ENCODE measurements at places on chromosomes 1 and 21. TPM values are rescaled to one million over a fixed set of nuclear protein-coding genes. Genes with fewer than 3 reads are reported as not detected.

GRCh38 chr1:31809698-31810097, 6.1 kb downstream of the SPOCD1 start:
- DNase-seq: no peak

DNA sequence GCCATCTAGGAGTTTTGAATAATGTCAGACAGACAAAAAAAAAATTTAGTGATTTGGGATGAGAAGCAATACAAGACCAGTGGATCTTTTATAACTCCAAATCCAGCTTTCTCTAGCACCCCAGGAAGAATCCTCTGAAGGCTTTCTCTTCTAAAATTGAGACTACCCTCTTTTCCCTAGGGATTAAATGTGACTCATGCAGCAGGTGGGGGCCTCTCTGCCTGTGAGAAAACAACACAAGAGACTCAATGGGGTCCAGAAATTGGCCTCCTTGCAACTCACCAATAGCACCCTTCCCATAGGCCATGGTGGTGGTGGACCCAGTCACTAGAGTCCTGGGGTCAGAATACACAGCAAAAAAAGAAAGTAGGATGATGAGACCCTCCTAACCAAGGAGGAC, 120.3 kb upstream of the ATP1A1 start:
- no peak for DNase-seq

GRCh38 chr1:228082918-228083870, 686 bp downstream of the ARF1 start:
- DNase-seq: peak; percentile 33

DNA sequence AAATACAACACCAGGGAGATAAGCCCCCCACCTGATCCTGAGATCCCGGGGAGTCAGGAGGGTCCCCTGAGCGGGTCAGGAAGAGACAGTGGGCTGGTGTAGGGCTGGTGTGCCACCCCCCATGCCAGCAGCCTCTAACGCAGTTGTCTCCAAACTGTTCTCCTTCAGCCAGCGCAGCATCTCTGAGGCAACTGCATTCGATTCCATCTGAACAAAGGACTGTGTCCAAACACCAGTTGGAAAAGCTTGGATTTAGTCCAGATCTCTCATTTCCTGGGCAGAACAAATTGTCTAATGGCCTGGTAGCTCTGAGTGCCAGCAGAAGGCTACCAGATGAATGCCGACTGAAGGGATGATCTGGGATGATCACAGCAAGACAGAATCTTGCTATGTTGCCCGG, 44.1 kb upstream of the EIF4G3 start:
- no peak for DNase-seq

GRCh38 chr1:114521396-114522263, 10.6 kb upstream of the TRIM33 start:
- DNase-seq: no peak

- no peak for DNase-seq
Observed at GRCh38 chr1:191674626-191675179, 483.6 kb upstream of the RGS18 start.

GRCh38 chr1:34851431-34852105, 8.0 kb downstream of the SMIM12 start:
- DNase-seq: no peak

DNA sequence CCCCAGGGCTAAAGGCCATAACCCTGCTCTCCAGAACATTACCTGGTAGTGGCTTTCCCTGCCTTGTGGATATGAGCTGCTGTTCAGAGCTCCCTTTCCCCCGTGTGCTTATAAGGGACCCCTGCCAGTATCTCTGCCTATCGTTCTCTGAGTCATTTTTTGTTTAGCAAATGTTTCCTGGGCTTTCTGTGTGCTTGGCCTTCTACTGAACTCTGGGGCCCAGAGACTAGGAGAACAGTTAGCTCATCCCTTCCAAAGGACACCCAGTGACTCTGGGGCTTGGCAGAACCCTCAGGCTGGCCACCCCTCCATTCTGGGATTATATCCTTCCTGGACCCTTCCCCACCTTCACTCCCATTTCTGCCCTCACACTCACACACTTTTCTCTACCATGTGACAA, 80.8 kb upstream of the POU3F1 start:
- DNase-seq: no peak

DNA sequence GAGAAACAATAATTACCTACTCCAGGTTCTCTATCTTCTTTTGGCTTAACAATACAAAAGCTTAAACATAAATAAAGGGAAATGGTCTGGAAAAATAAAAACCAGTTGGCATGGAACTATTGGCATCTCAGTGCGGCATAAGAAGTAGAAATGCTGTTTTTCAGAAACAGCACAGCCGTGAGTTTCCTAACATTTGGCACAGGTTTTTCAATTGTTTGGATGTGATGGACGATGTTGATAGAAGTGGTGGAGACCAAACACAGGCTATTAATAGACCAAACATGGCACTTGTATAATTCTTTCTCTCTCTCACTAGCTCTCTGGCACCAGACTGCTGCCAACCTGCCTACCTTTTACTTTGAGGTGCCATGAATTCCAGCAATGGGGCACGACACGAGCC, 36.2 kb downstream of the KCNN3 start:
- DNase-seq: no peak

Gene CLDN14
- total RNA-seq: not detected

Gene PDC
- total RNA-seq: not detected

Gene TACSTD2
- not detected for total RNA-seq

Gene ESRRG
- not detected for total RNA-seq
